ENCODE measurements at places on chromosomes 11 and 22.

DNA sequence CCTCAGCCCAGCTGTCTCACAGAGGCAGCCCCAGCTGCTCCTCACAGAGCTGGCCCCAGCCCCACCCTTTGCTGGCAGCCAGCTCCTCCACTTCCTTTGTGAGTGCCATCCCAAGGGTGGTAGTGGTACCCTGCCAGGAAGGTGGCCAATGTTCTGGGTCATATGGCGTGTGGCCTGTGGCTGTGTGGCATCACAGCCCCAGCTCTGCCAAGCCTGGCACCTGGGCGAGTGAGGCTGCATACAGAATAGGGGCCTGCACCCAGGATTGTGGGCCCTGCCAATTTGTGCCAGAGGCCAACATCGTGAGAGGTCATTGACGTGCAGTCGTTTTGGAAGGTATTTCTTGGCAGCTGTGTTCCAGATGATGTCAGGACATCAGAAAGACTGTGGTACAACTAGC, 10.7 kb downstream of the TUB start:
- DNase-seq, result no peak

DNA sequence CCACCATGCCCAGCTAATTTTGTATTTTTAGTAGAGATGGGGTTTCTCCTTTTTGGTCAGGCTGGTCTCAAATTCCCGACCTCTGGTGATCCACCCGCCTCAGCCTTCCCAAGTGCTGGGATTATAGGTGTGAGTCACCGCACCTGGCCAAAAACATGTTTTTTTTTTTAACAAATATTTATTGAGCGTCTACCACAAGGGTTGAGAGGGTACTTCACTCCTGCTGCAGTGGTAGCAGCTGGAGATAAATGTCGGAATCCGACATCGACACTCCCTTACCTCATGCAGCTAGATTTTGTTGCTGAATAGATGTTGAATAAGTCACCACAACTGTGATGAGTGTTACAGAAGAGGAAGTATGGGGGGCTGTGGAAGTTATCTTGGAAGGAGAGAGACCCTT, 971 bp downstream of the DNAJB13 start:
- no peak for DNase-seq

DNA sequence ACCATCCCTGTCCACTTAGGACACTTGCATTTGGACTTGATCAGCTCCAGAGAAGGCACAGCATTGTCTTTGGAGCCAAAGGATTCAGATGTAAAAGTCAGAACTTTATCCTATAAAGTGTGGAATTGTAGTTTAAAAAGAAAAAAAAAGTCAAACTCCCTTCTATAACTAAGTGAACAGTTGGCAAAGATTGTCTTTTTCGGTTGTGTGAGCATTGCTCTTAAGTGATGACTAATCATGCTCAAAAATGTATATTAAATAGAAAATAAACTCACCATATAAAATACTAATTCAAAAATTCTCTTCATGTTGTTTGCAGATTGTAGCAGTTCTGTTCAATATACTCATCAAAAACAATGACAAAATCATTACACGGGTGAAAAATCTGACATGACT, 93.8 kb downstream of the ETS1 start:
- no peak for DNase-seq

- no peak for DNase-seq
Observed at GRCh38 chr22:35873426-35873825, 155.2 kb downstream of the RBFOX2 start.

- DNase-seq, result no peak
Observed at GRCh38 chr11:45906965-45907611, at the start of gene FREY1. TSS of gene FREY1 (minus strand) at chr11:45907271. CDS start at chr11:45907245, 26 bp downstream.

DNA sequence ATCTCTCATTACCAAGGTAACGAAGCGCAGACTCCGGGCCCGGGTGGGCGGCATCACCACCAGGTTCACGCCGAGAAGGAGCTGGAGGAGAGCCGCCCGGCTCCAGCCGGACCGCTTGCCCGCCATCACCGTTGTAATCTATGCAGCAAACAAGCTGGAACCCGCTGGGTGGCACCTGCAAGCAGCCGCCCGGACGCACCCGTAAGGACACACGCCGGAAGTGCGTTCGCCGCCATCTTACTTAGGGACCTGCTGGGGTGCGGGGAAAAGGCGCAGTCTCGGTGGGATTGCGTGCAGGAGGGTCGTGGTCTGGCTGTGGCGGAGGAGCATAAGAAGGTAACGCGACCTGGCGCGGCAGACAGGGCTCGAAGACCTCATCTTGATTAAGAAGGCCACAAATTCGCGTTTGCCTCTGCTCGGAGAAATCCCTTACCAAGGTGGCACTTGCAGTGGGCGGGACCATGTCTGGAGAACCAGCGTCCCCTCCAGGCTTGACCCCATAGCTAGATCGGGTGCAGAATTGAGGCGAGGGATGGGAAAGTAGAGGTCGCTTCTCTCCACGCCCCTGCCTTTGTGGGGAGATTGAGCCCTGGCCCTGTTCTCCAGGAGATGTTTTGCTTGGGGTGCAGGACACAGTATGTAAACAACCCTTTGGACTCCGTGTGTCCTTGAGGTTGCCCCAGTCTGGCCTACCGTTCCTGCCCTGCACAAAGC, at the start of gene ACP2:
ACP2 (minus strand) TSS at position 151 of the 714 bp plus-strand sequence; CDS start at position 126, 25 bp downstream.
- DNase-seq, result peak; percentile 94

DNA sequence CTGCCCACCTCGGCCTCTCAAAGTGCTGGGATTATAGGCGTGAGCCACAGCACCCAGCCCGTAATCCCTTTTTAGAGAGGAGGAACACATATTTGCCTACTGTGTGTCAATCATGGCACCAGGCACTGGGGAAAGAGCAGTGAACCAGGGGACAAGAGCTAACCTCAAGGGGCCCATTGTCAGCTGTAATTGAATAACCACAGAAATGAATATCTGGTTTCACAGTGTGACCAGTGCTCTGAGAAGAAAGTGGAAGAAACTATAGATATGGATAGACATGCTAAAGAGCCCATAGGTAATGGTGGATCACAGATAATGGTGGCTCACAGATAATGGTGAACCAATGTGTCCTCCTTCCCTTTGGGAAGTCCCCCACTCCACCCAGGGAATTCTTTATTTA, 8.6 kb upstream of the KCTD14 start:
- DNase-seq, result no peak

GRCh38 chr22:39250131-39250530, 5.3 kb upstream of the PDGFB start:
- DNase-seq, result no peak

- no peak for DNase-seq
Observed at GRCh38 chr11:116580799-116581198, 192.0 kb downstream of the BUD13 start.

DNA sequence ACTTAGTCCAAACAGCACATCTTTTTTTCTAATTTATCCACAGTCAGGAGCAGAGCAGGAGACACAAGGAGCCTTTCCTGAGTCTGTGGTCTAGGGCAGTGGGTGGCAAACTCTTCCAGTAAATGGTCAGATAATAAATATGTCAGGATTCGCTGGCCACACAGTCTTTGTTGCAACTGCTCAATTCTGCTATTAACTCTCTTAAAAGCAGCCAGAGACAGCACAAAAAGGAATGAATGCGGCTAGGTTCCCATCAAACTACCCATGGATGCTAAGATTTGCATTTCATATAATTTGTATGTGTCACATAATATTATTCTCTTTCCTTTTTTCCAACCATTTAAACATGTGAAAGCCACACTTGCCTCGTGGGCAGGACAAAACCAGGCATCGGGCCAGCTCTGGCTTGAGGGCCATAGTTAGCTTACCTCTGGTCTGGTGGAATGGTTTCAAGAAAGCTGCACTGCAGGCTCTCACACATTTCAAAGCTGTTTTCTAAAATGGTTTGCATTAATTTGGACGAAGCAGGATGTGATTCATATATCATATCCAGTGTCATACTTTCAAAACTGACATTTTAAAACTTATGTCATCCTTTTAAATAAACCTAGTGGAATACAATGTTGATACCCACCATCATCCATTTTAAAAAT, 64.7 kb upstream of the CD5 start:
- DNase-seq, result peak; percentile 57

- no peak for DNase-seq
Observed at GRCh38 chr11:36214480-36214879, 74.7 kb downstream of the COMMD9 start.

DNA sequence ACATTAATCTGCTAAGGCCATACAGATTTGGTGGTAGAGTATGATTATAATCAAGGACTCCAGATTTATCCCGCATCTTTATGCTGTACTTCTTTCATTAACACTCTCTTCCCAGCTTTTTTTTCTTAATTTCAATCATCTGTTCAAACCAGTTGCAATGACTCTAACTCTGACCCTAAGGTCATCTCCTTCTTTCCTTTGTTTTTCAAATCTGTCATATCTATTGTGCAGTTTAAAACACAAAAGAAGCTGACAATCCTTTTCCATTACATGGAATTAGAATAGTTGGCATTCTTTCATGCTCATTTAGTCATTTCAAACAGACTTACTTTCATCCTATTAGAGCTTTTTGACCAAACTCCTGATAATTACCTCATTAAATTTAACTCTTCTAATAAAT, 53.6 kb upstream of the GRM5 start:
- DNase-seq, result no peak

Data from T-helper 2 cell (primary cell).